ENCODE measurements at places on chromosomes 1 and 21.

DNA sequence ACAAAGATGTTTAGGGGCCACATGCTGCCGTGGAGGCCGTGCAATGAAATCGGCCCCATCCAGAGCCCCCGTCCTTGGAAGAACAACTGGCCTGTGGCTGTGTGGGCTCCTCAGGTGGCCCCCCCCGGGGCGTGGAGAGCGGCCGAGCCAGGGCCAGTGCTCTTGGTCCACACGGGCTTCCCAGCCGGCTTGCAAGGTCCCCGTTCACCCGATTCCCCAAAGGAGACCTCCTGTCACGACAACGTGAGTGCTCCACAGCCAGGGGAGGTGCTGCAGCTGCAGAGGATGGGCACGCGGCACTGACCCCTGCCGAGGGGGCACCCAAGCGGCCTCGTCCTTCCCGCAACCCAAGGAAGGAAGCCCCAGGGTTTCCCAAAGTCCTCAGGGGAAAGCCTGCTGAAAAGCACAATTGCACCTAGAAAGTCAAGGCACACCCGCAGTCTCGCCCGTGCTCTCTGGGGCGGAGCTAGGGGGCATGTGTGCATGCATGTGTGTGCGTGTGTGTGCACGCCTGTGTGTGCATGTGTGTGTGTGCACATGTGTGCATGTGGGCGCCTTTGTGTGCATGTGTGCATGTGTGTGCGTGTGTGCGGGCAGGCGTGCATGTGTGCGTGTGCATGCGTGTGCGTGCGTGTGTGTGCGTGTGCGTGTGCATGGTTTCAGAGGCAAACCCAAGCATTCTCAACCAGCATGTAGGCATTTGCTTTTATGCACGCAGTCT is 48.2 kb downstream of the SLX9 start:
- no peak for DNase-seq

GRCh38 chr1:205072286-205072685 is 12.0 kb downstream of the TMEM81 start:
- no peak for DNase-seq

DNA sequence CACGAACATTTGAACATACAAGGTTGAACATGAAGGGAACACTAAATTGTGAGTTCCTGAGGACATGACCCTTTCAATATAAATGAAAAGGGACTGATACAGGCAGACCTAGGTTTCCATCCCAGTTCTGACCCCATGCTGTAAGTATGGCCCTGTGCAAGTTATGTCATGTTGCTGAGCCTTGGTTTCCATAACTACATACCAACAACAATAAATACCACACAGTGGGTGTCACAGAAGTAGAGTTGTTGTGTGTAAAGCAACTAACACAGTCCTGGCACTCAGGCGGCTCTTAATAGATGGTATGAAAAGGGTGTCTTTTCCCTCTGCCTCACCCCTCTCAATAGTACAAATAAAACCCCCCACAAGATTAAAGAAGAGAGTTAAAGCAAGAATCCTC is 140.8 kb downstream of the LMX1A start:
- DNase-seq, result no peak

- DNase-seq, result no peak
Observed at GRCh38 chr1:12555411-12556367, 62.3 kb downstream of the DHRS3 start.

DNA sequence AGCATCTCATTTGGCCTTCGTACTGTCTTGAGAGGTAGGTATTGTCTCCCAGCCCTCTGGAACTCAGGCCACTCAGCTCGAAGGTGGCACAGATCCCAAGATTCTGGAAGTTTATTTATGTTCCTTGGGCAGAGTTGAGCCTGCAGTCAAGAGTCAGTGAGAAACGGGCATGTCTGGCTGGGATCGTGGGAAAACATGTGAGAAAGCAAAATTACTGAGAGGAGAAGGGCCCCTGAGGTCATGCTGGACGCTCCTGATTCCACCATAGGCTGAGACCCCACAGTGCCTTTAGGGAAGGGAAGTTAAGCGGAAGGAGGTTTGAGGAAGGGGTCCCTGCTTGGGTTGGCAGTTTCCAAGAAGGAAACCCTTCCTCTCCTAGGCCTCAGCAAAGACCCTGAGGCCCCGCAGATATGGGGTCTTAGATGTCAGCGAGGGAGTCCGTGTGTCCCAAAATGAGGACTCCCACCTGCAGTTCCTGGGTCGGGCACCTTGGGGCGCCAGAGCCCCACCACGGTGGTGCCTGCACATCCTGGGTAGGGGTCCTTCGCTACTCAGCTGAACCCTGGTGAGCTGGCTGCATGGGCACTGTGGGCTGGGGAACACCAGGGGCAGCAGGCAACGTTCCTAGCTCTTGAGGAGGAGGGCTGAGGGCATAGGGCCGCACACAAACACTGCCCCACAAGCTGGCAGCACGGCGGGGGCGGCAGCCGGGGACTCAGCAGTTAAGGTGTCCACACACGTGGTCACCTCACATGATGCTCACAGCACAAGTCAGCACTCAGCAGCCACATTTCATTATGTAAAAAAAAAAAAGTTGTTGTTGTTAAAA is 12.3 kb upstream of the SEMA4A start:
- DNase-seq, result peak; percentile 78

GRCh38 chr1:119600561-119600960 is 47.5 kb downstream of the ZNF697 start:
- DNase-seq, result no peak

DNA sequence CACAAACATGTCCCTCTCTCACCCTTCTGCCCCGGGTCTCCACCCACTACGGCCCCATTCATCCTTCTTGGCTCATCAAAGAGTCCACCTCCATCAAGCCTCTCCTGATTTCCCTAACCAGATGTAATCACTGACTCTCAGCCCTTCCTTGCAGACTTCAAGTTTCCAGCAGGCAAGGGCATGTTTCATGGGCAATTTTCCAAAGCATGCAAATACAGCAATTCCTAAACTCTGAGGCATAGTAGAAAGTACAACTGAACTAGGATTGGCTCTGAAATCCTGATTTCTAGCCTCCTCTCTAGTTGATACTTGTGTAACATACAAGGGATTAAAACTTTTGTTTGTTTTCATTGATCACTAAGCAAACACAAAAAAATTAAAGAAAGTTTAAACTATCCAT is 109.1 kb upstream of the GADD45A start:
- no peak for DNase-seq

GRCh38 chr1:163069142-163069541 is at the start of gene RGS4:
Gene RGS4 (plus strand): TSS chr1:163069361. CDS start chr1:163069485, 124 bp downstream.
- no peak for DNase-seq

GRCh38 chr1:24936684-24937083 is 6.6 kb upstream of the RUNX3 start:
- DNase-seq, result no peak

- no peak for DNase-seq
Observed at GRCh38 chr1:43781574-43781973, 74.2 kb downstream of the ST3GAL3 start.

GRCh38 chr1:3992103-3992556 is 92.1 kb upstream of the C1orf174 start:
- DNase-seq, result no peak

DNA sequence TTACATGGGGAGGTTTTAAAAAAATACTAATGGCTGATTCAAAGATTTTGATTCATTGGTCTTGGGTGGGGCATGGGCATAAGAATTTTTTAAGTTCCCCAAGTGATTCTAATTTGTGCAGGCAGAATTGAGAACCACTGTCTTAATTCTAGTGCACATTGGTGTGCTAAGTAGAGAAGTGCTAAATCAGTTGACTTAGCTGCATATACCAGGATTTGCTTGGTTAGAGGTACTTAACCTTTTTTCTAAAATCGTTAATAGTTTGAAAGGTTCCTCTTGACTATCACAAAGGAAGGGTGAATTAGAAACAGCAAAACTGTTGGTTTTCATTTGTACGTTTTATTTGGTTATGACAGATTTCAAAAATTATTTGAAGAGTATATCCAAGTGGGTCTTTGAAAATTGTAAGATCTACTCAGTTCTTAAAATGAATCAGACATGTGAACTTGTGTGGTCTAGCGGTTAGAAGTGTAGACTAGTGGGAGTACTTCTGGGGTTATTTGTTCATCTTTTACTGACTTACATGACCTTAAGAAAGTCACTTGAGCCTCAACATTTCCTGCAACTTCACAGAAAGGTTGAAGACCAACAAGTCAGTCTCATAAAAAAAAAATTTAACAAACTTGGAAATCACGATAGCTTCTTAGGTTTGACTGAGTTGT is 66.7 kb downstream of the RPAP2 start:
- no peak for DNase-seq

GRCh38 chr21:27292229-27292628 is 325.3 kb upstream of the ADAMTS5 start:
- DNase-seq, result no peak

- no peak for DNase-seq
Observed at GRCh38 chr1:172288581-172288980, 131.9 kb upstream of the C1orf105 start.

- no peak for DNase-seq
Observed at GRCh38 chr1:33661811-33662454, 189.5 kb downstream of the ZSCAN20 start.

GRCh38 chr1:212728606-212729005 is 29.0 kb upstream of the BATF3 start:
- no peak for DNase-seq

GRCh38 chr1:233509526-233509925 is 104.4 kb upstream of the KCNK1 start:
- no peak for DNase-seq

GRCh38 chr1:208171616-208172422 is 72.4 kb downstream of the PLXNA2 start:
- DNase-seq, result no peak

DNA sequence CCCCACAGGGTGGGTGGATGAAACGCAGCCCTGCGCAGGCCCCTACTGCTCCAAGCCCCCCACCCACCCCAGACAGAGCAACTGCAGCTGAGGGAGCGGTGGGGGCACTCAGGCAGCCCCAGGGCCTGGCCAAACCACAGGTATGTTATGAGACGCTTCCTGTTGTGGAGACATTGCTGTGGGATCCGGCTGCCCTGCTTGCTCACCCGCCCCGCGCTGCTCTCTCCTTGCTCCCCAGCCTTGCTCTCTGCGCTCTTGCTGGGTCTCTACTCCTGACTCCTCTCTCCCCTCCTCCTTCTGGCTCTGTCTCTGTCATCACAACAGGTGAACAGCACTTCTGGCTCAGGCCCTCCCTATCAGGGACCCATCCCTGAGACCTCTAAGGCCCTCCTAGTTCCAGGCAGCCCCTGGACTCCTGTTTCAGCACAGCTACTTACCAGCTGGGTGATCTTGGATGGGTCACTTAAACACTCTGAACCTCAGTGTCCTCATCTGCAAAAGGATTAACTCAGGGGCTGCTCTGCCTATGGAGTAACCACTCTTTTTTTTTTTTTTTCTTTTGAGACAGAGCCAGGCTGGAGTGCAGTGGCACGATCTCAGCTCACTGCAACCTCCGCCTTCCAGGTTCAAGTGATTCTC is 15.9 kb downstream of the COL8A2 start:
- peak; percentile 76 for DNase-seq

DNA sequence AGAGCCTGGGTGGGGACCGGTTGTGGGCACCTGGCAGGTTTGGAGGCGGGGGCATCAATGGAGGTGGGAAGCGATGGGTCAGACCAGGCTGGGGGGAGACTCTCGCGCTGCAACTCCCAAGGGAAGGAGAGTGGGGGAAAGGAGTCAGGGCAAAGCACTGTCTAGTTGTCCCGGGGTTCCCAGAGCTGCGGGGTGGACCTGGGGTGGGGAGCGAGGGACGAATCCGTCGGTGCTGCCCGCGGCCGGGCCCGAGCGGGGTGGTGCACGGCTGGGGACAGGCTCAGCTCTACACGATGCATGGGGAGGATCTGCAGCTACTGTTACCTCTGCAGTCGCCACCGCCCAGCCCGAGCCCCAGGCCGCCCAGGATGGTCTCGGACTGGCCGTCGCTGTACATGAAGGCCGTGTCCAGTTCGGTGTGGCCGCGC is 427 bp downstream of the AKR7A2 start:
- peak; percentile 73 for DNase-seq

GRCh38 chr1:240784776-240785175 is 172.8 kb upstream of the GREM2 start:
- DNase-seq, result no peak

DNA sequence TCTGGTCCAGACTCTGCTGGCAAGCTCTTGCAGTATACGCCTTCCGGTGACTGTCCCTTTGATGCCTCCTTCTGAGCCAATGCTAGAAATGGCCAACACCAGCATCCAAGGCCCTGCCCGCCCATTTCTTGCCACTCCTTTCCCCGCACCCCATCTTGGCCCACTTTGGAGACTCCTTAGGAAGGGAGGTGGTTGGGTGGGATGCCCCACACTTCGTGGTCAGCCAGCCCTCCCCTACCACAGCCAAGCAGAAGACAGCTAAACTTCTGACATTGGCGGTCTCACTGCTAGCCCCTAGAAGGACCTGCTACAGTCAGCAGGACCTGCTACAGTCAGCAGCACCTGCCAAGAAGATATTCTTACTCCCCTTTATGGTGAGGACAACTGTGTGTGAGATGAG is 73.5 kb upstream of the CLDN14 start:
- no peak for DNase-seq

- DNase-seq, result no peak
Observed at GRCh38 chr1:101241485-101242225, 4.8 kb downstream of the S1PR1 start.

- DNase-seq, result no peak
Observed at GRCh38 chr1:56397409-56397808, 182.0 kb downstream of the PLPP3 start.

- DNase-seq, result no peak
Observed at GRCh38 chr1:14141656-14142055, 441.7 kb downstream of the PRDM2 start.

DNA sequence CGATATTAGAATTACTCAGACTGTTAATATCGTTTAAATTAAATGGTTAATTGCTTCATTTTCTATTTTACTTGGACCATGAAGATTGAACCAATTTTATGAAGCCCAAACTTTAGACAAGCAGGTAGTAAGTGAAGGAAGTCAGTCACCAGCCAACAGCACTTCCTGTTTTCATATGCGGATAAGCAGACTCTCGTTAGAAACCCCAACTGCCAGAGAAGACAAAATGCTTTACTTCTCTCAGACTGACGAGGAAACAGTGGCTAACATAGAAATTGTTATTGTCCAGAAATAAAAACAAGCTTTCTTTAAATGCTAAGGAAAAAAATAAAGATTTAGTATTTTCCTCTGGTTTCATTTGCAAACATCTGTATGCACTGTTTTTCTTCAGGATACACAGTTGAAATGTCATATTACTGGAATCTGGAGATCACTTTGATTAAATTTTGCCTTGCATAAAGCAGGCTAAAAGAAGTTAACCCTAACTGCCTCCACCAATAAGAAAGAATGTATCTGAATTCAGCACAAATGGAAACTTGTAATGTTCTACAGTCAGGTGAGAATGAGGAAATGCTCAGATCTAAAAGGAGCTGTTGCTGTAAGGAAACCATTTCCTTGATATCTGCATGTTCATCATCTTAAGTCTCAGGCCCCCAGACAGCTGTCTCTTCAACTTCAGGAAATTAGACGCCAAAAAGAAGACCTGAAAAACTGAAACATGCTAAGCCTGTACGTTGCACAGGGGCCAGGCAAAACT is 129.8 kb upstream of the SAMSN1 start:
- no peak for DNase-seq

GRCh38 chr1:45306319-45306718 is 20.4 kb upstream of the HPDL start:
- DNase-seq, result peak; percentile 68

- DNase-seq, result no peak
Observed at GRCh38 chr1:43465505-43466067, 11.9 kb upstream of the HYI start.
